Type B pancreatic cell (in vitro differentiated cells): ENCODE measurements at places on chromosomes 2 and 18. TPM values are rescaled to one million over a fixed set of nuclear protein-coding genes. Genes with fewer than 3 reads are reported as not detected.
A peak's percentile ranks its signal among the peaks of the same experiment; 100 is the strongest.

Gene TNFRSF11A
- 3.5 and 8.9 TPM in 2 replicates for total RNA-seq

Gene DNAJB2
- total RNA-seq: 68.5 and 109 TPM in 2 replicates

Gene SERPINB10
- total RNA-seq: not detected in 2 replicates

DNA sequence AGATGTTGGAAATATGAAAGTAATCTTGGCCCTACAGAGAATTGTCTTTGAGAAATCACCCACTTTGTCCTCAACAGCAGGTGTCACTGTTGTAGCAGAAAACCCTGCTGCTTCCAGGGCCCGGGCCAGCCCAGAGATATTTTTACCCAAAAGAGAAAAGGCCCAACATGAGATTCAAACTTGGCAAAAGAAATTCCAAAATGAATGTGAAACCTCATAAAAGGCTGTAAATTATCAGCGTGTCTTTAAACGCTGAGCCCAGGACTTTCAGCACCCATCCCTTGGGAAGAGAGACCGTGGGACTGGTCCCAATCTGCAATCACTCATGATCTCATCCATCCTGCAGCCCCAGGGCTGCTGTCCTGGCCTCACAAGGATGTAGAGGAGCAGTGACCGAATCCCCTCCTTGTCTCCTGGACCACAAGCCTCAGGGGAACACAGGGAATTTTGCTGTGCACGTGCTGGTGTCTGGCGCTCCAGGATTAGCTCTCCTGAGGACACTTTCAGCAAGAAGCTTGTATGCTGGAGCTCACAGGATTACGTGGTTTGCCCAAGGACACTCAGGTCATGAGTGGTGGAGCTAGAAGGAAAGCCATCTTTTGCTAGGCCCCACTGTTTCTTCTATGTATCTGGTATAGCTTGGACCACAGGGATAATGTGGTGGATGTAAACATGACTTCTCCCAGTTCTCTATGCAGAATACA is 202.1 kb downstream of the RNF144A start:
- H3K4me3 ChIP-seq: no peak overlapping the region
- no peaks in the 10 kb centered on the region for H3K27me3 ChIP-seq
- DNase-seq: no peak
- H3K36me3 ChIP-seq: no peaks in the 10 kb centered on the region
- H3K4me1 ChIP-seq: peaks cover 22% of the 10 kb centered on the region

- H3K4me3 ChIP-seq: no peak overlapping the region
- no peaks in the 10 kb centered on the region for H3K4me1 ChIP-seq
- no peak for DNase-seq
- peaks cover 3% of the 10 kb centered on the region for H3K36me3 ChIP-seq
Observed at GRCh38 chr2:240596491-240596931, 10.0 kb downstream of the CAPN10 start.

- no peak overlapping the region for H3K4me3 ChIP-seq
- DNase-seq: no peak
- peaks cover 4% of the 10 kb centered on the region for H3K36me3 ChIP-seq
- H3K27me3 ChIP-seq: peaks cover 7% of the 10 kb centered on the region
- no peak overlapping the region for H3K27ac ChIP-seq
Observed at GRCh38 chr18:45379903-45380302, 235.4 kb upstream of the SLC14A2 start.

DNA sequence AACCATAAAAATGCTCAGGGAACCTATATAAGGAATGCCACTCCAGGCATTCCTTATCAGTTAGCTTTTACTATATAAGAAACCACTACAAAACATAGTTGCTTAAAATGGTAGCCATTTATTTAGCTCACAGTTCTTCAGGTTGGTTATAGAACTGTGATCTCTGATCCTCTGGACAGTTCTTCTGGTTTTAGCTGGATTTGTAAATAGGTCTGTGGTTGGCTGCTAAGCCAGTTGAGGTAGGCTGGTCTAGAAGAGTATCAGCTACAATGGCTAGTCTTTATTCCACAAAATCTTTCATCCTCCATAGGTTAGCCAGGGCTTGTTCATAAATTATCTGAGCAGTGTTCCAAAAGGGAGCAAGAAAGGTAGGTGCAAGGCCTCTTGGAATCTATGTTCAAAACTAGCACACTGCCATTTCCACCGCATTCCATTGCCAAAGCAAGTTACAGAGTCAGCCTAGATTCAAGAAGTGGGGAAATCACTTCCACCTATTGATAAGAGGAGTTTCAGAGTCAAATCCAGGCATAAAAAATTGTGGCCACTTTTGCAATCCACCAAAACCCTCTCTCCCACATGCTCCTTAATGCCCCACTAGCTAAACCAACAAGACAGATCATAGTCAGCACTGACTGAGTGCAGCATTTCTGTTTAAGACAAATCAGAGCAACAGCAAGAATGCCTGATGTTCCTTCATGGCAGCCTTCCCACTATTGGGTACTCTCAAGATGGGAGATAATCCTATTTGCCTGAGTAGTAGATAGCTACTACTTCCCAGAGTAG is 146.4 kb downstream of the IRS1 start:
- H3K27me3 ChIP-seq: no peaks in the 10 kb centered on the region
- peaks cover 33% of the 10 kb centered on the region for H3K4me1 ChIP-seq
- no peak overlapping the region for H3K4me3 ChIP-seq
- peaks cover 5% of the 10 kb centered on the region for H3K36me3 ChIP-seq
- peak overlapping the region; percentile 78 for H3K27ac ChIP-seq

DNA sequence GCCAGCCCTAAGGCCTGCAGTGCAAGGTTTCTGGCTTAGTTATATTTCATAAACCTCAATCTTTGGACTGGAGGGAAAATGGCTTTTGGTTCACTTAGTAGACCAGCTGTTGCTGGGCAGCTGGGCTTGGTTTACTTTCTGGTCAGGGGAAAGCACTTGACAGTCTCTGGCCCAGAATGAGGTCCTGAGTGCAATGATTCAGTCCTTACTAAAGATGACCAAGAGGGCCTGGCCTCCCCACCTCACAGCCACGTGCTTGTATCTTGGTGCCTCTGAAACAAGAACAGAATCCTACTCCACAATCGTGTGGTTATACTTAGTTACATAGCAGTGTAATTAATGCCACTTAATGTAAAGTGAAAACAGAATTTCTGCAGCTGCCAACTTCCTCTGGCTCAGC is 325.5 kb upstream of the MEIS1 start:
- no peaks in the 10 kb centered on the region for H3K27me3 ChIP-seq
- peaks cover 57% of the 10 kb centered on the region for H3K4me1 ChIP-seq
- H3K4me3 ChIP-seq: no peak overlapping the region
- no peaks in the 10 kb centered on the region for H3K36me3 ChIP-seq
- no peak overlapping the region for H3K27ac ChIP-seq

- H3K27me3 ChIP-seq: no peaks in the 10 kb centered on the region
- H3K27ac ChIP-seq: peak overlapping the region; percentile 80
- no peak for DNase-seq
- peaks cover 37% of the 10 kb centered on the region for H3K4me1 ChIP-seq
- H3K4me3 ChIP-seq: peak overlapping the region; percentile 21
Observed at GRCh38 chr2:85886141-85886540, 2.6 kb downstream of the ST3GAL5 start.

DNA sequence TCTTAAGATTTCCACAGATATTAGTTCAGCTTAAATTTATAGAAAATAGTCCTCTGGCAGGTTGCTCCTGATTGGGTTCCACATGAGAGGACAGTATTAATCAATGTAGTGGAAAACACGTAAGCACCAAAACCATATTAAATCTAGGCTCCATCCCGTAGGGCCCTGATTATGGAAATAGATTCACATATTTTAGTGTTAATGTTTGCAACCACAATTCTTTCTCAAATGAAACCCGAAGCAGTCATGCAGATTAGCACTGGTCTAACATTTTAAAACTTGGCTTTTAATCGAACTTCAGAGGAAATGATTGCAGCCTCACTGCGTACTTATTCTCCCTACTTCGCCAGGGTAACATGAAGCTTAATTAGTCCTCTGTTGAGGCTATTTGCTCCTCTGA is 60.9 kb downstream of the METTL4 start:
- H3K36me3 ChIP-seq: no peaks in the 10 kb centered on the region
- DNase-seq: no peak
- H3K4me3 ChIP-seq: no peak overlapping the region
- peaks cover 3% of the 10 kb centered on the region for H3K4me1 ChIP-seq

- H3K4me3 ChIP-seq: no peak overlapping the region
- no peak overlapping the region for H3K27ac ChIP-seq
- no peaks in the 10 kb centered on the region for H3K4me1 ChIP-seq
- H3K27me3 ChIP-seq: no peaks in the 10 kb centered on the region
- DNase-seq: no peak
- H3K36me3 ChIP-seq: no peaks in the 10 kb centered on the region
Observed at GRCh38 chr2:212494418-212495020, 44.1 kb downstream of the ERBB4 start.

- no peak overlapping the region for H3K27ac ChIP-seq
- no peak overlapping the region for H3K4me3 ChIP-seq
- no peaks in the 10 kb centered on the region for H3K27me3 ChIP-seq
- H3K36me3 ChIP-seq: no peaks in the 10 kb centered on the region
Observed at GRCh38 chr2:71713581-71714580, 260.5 kb downstream of the DYSF start.

DNA sequence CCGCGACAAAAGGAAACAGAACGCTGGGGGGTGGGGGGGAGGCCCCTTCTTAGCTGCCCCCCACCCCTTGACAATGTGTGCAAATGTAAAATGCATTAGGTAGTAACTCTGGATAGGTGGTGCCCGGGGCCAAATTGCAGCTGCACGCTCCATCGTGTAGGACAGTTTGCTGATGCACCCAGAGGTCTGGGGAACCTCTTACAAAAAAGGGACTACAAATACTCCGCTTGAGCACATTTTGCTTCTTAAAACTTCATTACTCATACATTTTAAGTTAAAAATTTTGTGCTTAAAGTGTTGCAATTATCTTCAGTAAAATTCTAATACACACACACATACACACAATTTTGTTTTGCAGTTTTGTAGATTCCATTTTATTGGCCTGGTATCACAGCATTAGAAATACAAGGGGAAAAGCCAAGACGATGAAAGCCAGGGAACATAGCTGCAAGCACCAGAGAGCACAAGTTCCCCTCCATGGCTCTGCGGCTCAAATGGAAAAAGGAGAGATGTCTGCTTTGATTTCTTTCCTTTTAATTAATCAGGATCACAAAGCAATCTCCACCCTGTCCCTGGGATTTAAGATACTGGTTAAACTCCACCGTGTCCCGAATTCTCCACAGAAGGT is 582.1 kb downstream of the ZEB2 start:
- peaks cover 75% of the 10 kb centered on the region for H3K27me3 ChIP-seq
- H3K4me3 ChIP-seq: peak overlapping the region; percentile 80
- H3K27ac ChIP-seq: no peak overlapping the region
- no peak for DNase-seq
- peaks cover 14% of the 10 kb centered on the region for H3K4me1 ChIP-seq

- peaks cover 35% of the 10 kb centered on the region for H3K36me3 ChIP-seq
- no peak overlapping the region for H3K27ac ChIP-seq
Observed at GRCh38 chr18:48820483-48821250, 130.1 kb downstream of the SMAD7 start.
